ENCODE measurements at places on chromosomes 6 and 20.

- DNase-seq = no peak
Observed at GRCh38 chr6:44230034-44230675, 6.8 kb downstream of the SLC29A1 start.

DNA sequence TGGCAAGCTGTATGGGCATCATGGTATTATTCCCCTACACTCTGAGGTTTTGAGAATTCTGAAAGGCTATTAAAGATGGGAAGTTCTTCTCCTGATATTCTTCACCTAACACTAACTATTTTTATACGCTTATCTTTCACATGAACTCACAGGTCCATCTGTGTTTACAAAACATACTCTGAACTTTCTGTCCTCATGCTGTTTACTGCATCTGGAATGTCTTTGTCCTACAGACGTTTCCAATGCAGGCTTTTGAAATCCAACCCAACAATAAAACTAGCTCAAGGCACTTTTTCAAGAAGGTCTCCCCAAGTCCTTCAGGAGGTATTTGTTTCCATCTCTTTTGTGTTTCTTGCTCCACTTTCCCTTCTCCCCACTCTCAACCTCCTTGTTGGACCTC, 60.5 kb upstream of the MLIP start:
- DNase-seq = no peak

GRCh38 chr6:2913621-2914317, 10.7 kb upstream of the SERPINB9 start:
- DNase-seq = no peak

GRCh38 chr6:81838724-81839426, 86.4 kb upstream of the TENT5A start:
- no peak for DNase-seq

- DNase-seq = no peak
Observed at GRCh38 chr20:5674176-5674660, 76.0 kb upstream of the SHLD1 start.

DNA sequence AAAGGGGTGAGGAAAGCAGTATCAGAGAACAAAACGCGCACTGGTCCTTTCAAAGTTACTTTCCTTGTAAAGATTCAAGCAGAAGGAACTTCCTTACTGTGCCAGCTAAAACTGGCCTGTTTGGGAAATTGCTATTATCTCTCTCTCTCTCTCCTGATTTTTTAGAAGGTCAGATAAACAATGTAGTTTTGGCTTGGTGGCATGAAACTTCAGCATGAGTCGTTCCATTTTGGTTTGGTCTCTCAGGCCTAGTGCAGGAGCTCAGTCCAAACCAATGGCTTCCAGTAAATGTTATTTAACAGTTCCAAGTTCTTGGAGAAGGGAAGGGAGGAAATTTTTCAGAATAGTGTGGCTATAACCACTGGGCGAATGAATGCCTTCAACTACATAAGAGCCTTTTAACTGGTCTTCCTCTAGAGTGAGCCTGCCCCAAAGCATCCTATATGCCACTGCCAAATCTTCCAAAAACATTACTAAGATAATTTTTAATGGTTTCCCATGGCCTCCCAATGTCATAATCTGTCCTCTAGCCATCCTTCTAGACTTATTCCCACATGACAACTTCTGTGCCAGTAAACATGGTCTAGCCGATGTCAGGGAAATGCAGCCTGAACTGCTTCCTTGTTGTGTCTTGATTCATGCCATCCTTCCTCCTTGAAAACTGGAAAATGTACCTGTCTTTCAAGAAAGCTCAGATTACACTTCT, 9.1 kb upstream of the SNX9 start:
- peak; percentile 70 for DNase-seq

- DNase-seq = peak; percentile 93
Observed at GRCh38 chr6:148723484-148723883, 23.3 kb upstream of the UST start.

DNA sequence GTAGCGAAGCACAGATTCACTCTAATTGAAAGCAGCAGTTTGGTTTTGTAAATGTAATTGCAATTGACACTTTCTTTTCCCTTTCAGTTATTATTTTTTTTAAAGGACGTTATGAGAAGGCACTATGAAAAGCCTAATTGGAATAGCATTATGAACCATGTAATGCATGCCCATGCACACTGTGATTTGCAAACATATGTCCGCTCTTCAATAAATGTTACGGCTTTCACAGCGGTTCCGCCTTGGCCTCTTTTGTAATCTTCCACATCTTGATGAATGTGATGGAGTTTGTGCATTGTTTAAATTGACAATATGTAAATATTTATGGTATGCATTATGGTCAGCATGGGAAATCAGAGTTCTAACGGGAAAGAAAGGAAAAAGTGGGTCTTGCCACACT, 61.3 kb downstream of the SAMD5 start:
- DNase-seq = no peak

- DNase-seq = no peak
Observed at GRCh38 chr6:47646689-47647088, 51.7 kb upstream of the ADGRF4 start.

DNA sequence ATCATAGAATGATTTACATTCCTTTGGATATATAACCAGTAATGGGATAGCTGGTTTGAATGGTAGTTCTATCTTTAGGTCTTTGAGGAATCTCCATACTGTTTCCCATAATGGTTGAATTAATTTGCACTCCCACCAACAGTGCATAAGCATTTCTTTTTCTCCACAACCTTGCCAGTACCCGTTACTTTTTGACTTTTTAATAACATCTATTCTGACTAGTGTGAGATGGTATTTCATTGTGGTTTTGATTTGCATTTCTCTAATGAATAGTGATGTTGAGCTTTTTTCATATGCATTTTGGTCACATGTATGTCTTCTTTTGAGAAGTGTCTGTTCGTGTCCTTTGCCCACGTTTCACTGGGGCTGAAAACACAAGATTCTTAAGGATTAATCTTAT, 107.3 kb downstream of the TINAG start:
- no peak for DNase-seq

DNA sequence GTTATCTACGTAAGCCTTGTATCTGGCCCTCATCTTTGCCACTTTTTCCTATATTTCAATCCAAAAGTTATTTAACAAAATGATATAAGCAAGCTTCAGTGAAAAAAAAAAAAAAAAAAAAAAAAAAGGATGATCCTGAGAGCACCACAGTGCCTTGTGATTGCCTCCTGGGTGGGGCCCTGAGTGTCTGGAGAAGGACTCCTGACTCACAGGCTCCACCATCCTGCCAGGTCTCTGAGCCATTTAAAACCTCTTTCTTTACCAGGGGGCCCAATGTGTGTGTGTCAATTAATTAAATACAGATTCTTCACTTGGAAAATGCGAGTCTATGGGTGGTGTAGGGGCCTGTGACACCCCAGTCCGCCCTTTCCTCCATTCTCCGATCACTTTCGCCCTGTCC, 105.2 kb downstream of the SMOC2 start:
- DNase-seq = no peak

DNA sequence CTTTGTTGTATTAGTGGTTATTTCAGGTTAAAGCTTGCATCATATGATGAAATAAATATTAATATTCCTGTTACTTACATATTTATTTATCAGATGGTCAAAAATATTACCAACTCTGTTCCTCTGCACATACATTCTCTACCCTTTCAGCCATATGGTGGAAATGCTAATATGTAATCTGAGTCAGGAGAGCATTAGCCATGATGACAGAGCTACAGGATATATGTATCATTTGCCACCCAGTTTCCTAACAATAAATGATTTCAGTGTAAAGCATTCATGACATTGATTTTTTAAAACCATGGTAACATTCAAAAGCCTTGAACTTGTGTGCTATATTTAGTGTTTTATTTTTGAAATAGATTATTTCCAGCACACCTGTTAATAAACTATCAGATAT, 16.6 kb downstream of the POPDC3 start:
- no peak for DNase-seq

GRCh38 chr6:117829594-117830319, 77.3 kb upstream of the SLC35F1 start:
- no peak for DNase-seq

GRCh38 chr6:111113336-111114086, 26.2 kb downstream of the SLC16A10 start:
- DNase-seq = peak; percentile 3

- DNase-seq = no peak
Observed at GRCh38 chr6:21034345-21034744, 500.1 kb downstream of the CDKAL1 start.

DNA sequence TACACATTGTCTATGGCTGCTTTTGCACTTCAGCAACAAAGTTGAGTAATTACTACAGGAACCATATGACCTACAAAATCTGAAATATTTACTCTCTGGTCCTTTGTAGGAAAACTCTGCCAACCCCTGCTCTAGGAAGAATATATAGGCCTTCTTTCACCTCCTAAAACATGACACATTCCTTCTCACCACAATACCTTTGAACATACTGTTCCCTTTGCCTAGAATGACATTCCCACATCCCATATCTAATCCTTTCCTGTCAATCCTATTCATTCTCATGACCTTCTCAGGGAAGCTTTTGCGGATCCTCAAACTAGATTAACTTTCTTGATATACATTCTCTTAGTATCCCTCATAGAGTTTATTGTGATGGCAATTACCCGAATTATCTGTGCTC, 18.0 kb upstream of the NCOA6 start:
- DNase-seq = no peak

DNA sequence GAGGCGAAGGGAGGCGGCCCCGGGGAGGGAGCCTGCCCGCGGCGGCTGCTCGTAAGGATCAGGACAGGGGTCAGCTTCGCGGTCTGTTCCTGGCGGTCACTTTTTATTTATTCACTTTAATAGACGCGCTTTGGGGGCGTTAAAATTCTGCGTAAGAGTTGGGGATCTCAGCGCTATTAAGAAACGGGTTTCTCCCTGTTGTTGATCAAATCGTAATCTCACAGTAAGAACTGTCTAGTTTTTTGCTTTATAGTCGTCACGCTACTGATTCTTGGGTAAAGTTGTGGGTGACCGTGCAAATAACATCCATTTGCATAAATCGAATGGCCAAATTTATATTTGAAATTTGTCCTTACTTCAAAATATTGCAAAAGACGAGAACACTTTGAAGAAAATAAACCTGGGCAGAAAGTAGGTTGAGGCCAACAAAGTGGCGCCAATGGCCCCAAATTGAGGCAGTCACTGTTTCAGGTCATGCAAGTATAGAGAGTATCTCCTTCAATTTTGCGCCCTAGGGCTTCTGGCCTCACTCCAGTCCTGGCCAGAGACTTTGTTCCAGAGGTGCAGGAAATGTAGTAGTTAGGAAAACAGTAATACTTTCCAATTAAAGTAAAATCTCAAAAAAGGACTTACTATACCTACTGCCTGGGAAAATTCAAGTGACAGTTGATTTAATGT, 963 bp upstream of the RMND1 start:
- DNase-seq = no peak

- DNase-seq = no peak
Observed at GRCh38 chr6:13289789-13290318, 38.5 kb downstream of the TBC1D7 start.

- DNase-seq = no peak
Observed at GRCh38 chr20:33654680-33655161, 7.4 kb upstream of the C20orf144 start.

- no peak for DNase-seq
Observed at GRCh38 chr6:142796024-142796423, 149.0 kb downstream of the HIVEP2 start.

DNA sequence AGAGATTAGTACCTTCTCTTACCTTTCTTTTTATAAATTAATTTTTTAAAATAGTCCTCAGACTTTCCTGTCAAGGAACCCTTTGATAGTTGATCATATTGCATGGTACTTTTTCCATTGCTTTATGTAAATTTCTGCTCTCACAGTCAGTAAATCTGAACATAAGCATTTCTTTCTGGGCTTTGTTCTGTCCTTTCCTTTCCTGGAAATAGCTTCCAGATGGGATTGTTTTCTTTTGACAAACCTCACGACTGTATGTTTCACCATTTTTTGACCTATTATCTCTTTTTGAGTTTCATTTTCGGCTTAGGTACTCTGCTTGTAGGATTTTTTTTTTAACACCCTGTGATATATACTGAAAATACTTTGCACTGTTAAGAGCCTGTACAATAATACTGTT, 32.6 kb downstream of the UTRN start:
- no peak for DNase-seq

GRCh38 chr20:21613512-21613911, 92.0 kb upstream of the PAX1 start:
- no peak for DNase-seq

DNA sequence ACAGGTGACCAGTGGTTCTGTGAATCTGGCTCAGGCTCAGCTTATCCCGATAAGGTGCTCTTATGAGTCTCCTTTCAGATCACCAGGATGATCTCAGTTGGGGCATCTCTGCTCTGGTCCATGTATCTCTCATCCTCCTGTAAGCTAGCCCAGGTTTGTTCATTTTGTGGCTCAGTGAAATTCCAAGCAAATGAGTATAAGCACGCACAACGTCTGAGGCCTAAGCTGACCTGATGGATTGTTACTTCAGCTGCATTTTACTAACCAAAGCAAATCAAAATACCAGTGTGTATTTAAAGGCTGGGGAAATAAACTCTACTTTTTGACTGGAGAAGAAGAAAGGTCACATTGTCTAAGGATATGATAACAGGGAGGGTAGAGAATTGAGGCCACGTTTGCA, 551.0 kb upstream of the BTBD3 start:
- no peak for DNase-seq

GRCh38 chr6:158768436-158768835, 50.7 kb downstream of the EZR start:
- DNase-seq = no peak

- no peak for DNase-seq
Observed at GRCh38 chr6:160063771-160064413, 57.7 kb upstream of the SLC22A1 start.

DNA sequence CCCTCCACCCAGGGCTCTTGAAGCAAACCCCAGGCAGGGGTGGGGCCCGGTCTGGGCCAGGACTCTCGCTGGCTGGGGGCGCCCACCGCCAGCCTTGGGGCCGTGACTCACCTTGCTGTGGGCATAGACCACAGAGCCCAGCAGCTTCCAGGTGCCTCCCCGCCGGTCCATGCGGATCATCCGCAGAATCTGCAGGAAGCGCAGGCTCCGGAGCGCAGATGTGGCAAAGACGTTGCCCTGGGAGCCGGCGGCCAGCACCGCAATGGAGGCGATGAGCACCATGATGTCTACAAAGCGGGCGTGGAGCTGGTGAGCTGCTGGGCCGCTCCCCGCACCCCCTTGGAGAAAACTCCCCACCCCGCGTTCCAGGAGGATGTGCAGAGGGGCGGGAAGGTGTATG, 27.9 kb downstream of the KCNQ2 start:
- no peak for DNase-seq

DNA sequence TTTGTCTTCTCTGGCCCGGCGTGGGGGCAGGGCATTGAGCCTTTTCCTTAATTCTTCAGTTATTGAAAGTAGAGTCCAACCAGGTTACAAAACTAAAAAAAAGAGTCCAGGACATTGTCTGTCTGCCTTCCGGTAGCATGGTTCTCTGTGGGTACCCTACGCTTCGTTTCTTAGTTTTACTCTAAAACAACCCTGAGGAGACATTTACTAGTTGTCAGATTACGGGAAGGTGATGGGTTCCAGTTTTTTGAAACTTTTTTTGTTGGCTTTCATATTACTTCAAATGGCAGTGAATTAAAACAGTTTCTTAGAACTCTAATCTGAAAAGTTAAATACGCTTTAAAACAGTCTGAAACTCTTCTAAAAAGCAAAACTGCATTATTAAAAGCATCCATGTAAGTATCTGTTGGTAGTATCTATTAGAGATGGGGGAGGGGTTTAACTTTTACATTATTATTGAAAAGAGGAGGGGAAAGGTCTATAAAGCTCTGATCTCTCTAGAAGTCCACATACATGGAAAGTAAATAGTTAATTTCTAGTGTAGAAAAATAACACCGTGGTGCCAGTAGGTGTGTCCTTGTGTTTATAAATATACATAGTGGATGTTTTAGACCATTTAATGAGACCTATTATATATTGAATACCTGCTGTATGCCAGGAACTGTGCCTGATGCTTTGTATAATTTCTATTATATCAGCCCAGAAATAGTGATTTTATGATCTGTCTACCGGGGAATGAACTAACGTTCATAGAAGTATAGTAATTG, 2.2 kb downstream of the BICRAL start:
- DNase-seq = no peak

All from GM04504 (cell line).